ENCODE measurements at places on chromosomes 12 and 14.

DNA sequence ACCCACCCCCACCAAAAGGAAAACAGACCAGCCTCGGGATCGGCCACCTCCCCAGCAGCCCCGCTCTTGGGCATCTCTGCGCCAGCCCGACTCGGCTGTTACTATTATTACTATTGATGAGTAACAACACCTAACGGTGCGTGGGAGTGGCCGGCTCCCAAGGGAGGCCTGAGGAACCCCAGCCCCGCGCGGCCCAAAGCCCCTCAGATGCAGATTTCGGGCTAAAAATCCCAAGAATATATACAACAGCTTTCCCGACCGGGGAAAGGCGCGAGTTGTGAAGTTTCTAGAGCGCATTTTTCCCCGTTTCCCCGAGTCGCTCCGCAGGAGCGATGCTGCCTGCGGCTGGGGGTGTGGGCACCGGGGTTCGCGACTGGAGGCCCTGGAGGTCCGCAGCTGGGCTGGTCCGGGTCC, 565 bp downstream of the NT5DC3 start:
- no peak for DNase-seq

GRCh38 chr14:91873471-91874415, 6.4 kb upstream of the TC2N start:
- peak; percentile 43 for DNase-seq

DNA sequence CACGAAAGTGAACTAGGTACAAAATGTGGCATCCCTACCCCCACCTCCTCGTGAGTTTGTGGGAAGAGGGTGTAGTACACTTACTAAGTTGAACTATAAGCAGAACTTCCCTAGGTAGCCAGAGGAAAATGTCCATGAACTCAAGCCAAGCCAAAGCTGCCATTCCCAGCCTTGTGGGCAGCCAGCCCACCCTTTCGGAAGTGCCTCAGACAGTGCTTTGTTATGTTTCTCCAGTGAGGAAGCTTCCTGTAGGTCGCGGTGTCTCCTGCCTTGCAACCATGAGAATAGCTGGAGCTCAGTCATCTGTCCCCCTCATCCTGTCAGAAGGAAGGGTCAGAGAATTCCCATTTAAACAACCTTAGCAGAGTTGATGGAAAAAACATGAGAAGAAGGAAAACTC, 266.9 kb downstream of the DUSP6 start:
- DNase-seq: no peak

- DNase-seq: no peak
These were observed 101.1 kb downstream of the DAD1 start for GRCh38 chr14:22487941-22488340.

DNA sequence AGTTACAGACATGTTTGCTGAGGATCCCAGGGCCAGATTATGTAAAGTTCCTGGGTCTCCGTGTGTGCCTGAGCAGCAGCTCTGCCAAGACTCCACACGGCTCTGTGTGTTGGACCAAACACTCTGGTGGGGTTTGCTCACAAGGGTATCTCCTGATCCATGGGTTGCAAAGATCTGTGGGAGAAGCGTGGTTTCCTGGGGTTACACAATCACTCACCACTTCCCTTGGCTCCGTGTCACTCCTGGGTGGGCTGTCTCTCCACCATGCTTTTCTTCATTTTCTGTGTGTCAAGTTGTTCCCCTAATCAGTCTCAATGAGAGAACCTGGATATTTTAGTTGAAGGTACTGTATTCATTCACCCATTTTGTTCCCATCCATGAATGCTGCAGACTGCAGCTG, 1088.8 kb downstream of the FSCB start:
- DNase-seq: no peak

DNA sequence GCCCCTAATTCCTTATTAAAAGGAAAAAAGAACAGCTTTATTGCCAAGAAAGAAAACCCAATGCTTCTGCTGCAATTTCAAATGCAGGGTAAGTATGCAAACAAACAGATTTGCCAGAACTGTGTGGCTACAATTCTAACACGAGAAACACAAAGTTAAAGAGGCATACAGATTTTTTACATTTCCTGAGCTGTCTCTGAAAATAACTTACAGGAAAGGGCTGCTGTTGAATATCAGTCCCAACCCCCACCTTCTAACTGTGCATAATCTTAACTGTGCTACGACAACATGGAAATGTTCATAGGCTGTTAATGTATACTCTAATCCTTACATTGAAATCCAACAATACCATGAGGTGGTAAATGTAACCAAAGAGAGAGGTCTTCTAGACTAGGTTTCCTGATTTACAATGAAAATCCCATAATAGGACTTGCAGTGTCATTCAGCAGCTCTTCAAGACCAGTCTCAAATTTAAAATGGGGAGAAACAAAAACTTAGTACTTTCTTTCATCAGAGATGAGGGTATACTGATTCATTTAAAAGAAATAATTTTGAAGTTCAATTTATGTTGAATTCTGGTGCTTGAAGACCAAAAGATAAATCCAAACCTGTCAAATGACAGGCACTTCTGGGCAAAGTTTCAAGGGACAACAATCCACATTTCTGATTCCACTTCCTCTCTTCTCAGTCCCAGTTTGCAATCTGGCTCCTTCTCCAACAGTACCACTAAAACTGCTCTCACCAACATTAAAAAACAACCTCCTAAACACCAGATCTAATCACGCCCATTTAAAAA, 14.4 kb downstream of the FGD6 start:
- DNase-seq: no peak

DNA sequence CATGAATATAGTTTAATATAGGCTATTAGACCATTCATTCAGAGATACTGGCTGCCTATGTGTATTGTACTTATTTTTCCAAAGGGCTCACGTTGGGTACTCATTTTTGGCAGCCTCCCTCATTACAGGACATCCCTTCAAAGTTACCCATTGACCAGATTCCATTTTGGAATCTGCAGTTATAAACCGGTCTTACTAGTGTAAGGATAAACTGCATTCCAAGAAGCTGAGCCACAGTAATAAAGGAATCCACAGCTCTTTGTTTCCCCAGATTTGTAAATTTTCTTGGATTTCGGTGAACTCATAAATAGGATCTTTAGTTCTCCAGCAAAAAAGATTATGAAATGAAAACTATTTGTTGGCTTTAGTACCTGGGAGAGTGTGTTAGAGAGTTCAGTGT, 18.9 kb upstream of the CFL2 start:
- DNase-seq: no peak

GRCh38 chr14:73663548-73664212, 18.9 kb downstream of the DNAL1 start:
- DNase-seq: no peak

DNA sequence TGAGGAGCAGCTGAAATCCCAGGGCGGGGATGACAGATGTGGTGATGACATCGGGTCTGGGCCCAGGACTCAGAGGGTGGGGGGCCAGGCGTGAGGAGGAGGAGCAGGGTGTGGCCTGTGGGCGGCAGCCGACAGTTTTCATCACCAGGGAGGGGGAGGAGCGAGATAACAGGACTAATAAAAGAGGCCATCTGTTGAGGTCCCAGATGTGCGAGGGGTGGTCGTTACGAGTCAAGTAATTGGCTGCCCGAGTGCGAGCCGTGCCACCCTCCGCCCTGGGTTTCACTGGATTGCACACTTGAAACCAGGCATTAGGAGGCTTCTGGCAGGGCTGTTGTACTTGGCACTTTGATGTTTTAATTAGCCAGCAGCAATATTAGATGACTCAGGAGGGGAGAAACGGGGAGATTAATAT, 67.2 kb downstream of the NOS1 start:
- DNase-seq: no peak

DNA sequence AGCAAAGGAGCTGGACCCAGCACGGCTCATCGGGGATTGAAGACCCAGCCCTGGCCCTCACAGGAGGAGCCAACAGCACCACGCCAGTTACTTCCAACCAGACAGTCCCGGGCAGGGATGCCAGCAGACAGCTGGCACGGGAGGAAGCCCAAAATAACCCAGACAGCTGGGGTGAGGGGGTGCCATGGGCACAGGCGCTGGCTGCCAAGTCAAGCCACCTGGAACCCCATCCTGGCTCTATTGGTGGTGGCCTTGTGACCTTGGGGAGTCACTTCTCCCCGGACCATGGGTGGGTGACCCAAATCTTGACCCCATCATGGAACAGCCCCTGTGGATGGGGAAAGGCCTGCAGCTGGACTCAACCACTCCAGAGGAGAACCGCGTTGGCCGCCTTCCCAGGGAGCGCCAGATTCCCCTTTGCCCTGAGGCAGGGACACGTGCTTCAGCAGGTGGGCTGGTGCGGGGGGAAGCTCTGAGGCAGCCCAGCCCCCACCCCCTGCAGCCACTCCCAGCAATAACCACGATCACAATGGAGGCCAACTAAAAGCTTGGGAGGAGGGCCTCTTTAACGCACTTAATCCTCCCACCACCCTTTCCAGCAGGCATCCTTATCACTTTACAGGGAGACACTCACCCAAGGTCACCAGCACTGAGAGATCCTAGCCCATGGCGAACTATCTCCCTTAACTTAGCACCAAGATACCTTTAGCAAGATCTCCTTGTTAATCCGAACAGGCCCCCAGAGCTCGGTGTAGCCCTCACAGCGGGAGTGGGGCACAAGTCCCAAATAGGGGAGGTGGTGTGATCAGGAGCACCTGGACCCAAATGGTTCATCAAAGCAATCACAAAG, 4.7 kb upstream of the RHOF start:
- no peak for DNase-seq

- no peak for DNase-seq
These were observed 91.1 kb downstream of the GPR135 start for GRCh38 chr14:59374048-59374447.

- DNase-seq: no peak
These were observed 342.9 kb downstream of the PAWR start for GRCh38 chr12:79347866-79348265.

DNA sequence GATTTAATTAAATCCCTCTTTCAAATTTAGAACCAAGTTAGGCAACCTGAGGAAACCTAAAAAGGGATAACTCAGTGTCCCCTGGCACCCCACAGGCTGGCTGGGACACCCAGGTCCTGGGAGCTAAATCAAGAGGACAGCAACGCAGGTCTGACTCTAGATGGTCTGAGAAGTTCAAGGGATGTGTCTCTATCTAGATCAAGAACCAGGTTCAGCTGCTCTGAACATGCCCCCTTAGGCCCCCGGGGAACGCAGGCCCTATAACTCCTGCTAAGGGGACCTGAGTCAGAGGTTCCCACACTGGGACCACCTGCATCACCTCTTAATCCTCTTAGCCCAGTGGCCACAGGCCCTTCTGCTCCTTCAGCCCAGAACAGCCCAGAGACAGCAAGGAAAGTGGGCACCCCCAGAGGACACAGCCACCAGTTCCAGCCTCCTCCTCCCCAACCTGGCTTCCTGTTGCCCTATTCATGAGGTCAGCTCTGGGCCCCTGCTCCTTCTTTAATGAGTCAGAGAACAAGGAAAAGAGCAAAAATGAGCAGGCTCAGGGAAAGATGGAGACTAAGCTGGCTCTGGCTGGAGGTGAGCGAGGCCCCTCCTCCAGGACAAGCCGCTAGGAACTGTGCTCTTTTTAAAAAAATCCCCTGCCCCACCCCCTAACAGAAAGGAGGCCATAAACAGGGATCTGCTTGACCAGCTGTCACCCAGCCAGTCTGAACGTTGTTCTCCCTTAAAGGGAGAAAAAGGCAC, 10.8 kb downstream of the PITPNM2 start:
- no peak for DNase-seq

DNA sequence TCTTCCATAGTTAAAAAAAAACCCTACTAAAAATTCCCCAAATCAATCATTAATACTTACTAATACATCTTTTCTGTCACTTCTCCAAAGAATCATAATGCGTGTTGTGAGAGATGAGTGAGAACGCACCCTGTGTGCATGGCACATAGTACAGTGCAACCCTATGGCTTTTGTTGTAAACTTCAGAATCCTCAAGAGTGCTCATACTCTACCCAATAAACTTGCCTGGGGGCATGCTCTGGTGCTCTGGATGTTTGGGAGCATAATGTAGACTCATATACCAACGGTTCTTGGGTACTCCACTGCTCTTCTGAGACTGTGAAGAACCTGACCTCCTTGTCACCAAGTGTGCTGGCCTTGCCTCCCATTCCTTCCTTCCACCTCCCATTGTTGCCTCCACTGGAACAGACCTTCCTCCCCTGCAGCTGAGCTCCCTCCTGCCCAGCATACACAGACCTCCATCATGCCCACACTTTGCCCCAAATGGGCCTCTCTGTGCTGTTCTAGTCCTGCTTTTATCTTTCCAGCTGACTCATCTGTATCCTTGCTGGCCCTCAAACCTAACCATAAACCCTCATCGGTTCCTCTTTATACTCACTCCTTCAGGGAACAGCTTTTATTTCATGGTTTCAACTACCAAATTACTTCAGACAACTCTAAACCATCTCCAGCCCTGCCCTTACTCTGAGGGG, 8.9 kb downstream of the DCP1B start:
- no peak for DNase-seq

DNA sequence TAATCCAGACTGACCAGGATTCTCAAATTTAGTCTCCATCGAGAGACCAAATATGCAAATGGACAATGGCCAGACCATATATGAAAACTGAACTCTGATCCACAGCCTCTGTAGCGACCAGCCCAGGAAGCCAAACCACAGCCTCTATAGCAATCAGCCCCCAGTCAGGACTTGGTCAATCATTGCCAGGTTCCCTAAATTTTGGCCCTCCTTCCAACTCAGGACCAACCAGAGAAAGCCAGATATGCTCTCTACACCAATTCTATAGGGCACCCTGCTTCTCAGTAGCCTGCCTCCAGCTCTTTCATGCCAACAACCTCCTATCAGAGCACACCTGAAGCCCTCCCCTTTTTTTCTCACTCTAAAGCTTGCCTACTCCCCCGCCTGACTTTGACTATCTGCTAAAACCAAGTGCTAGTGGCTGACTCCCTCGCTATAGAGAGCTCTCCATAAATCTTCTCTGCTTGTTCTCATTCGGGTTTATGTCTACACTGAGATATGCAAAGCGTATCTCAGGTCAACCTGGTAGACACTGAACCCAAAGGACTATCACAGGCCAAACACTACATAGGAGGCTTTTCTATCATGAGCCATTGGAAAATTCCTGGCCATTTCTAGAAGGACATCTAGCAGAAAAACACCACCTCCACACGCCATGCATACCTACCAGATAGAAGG, 110.5 kb upstream of the FUT8 start:
- peak; percentile 32 for DNase-seq

DNA sequence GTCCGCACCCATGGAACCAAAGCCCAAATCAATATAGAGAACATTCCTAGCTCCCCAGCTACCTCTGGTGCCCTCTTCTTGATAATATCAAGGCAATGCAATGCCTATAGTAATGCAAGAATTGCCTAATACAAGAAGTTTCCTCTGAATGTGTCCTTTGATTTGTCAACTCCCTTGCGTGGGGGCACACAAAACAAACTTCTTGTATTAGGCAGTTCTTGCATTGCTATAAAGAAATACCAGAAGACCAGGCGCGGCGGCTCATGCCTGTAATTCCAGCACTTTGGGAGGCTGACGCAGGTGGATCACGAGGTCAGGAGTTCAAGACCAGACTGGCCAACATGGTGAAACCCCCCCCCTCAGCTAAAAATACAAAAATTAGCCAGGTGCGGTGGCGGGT, 10.4 kb upstream of the ITPK1 start:
- no peak for DNase-seq

GRCh38 chr12:31586728-31587127, 4.2 kb downstream of the DENND5B start:
- no peak for DNase-seq
